DMS53 (cell line): ENCODE measurements at places on chromosomes 6 and 20.

DNA sequence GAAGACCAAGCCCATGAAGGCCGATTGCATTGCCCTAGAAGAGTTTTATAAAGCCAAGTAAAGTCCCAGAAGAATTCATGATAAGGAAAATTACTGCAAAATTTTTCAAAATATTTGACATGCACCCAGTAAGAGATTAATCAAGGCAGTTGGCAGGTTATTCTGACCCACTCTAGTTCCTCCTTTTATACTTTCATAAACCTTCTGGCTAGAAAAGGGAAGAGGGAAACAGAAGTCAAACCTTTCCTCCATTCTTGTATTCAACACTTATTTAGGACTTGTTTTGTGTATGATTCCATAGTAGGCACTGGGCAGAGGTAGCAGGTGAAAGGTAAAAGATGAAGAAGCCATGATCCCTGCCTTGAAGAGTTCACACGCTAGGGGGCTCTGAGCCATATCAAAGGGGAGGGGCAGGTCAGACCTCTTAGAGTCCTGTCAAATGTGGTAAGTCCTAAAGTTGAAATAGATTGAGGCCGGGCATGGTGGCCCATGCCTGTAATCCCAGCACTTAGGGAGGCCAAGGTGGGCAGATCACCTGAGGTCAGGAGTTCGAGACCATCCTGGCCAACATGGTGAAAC lies 85.4 kb downstream of the NDUFAF5 start:
- DNase-seq: no peak

GRCh38 chr6:23181356-23182110 lies 612.2 kb downstream of the HDGFL1 start:
- no peak for DNase-seq

DNA sequence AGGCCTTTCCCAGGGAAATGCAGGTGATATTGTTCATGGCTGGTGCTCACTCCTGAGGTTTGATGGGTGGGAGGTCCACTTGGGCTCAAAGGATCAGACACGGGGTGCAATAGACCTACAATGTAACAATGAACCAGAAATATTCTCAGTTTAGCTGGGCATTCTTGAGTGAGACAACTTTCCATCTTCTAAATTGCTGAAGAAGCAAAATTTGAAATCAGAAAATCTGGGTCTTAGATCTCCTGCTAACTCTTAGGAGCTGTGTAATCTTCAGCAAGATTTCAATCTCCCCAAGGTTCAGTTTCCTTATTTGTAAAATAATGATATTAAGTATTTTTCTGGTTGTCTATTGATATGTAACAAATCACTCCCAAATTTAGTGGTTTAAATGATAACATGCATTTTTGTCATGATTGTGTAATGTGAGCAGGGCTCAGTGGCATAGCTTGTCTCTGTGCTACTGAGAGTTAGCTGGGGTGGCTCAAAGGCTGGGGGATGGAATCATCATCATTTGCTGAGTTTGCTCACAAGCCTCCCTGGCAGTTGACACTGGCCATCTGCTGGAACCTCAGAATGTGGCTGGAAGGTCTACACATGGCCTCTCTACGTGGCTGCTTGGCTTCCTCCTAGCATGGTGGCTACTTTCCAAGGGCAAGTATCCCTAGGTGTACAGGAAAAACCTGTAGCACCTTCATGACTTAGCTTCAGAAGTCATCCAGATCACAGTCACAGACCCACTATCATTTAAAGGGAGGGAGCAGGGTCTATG lies 98.8 kb downstream of the GRM1 start:
- no peak for DNase-seq

DNA sequence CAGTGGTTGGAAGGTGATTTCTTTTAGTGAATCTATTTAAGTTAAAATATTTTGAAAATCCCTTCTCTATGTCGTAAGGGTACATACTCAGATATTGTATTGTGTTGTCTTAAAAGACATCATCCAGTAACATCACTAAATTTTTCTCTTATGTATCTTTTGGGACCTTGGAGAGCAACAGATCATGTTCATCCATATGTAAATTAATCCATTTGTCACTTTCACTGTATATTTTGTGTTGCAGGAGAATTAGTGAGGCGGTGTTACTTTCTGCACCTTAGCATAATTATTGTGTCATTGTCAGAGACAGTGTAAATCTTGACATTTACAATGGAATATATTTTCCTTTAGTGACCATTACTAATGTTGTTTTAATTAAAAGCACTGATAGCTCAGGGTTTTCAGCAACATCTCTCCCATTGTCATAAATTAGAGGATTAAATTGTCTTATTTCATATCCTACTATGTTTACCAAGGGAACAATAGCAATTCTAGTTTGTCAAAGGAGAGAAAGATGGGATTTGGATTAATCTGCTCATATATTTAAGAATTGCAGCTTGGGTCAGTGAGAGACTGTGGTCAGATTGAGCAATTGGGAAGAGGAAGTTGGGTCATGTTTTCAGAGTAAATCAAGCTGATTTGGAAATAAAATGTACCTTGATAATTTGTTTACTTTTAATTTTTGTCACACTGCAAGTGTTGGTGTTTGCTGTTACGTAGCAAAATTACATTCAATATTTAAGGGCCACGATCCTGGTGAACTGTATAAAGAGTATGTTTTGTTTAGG lies 22.7 kb downstream of the DOK5 start:
- no peak for DNase-seq

GRCh38 chr6:127404133-127404532 lies 55.1 kb downstream of the KIAA0408 start:
- DNase-seq: no peak

GRCh38 chr20:60046436-60046835 lies 88.2 kb downstream of the CDH26 start:
- DNase-seq: no peak

GRCh38 chr20:36804425-36804824 lies 30.9 kb upstream of the DSN1 start:
- DNase-seq: no peak

DNA sequence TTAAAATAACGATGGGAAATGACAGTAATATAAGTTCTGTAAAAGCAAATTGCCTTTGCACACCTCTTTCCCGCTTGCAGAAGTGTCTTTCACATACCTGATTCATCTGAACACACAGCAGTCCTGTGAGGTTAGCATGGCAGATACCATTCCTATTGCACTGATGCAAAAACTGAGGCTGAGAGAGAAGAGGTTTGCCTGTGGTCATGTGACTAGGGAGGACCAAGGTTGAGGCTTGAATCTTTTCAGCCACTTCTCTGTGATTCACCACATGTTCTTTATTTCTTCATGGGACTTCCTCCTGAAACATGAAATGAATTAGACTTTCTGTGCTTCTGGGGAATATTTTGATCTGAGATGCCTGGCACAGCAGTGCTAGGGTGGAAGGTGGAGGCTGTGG lies 92.9 kb downstream of the VEGFA start:
- DNase-seq: no peak

DNA sequence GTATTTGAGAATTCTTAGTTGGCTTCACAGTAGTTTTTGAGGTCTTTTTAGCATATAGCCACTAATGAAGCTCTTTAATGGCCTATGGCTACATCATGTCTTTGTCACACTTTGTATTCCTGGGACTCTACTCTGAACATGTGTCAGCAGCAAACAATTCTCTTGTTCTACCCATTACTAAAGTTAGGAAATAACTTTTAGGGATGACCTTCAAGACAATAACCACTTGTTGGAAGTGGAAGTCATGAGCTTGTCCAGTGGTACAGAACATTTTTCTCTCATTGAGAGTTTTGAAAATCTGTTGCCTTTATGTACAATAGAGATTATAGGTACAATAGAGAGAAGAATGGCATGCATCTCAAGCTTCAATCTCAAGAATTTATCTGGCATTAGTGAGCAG lies 571.6 kb upstream of the JAG1 start:
- DNase-seq: no peak

DNA sequence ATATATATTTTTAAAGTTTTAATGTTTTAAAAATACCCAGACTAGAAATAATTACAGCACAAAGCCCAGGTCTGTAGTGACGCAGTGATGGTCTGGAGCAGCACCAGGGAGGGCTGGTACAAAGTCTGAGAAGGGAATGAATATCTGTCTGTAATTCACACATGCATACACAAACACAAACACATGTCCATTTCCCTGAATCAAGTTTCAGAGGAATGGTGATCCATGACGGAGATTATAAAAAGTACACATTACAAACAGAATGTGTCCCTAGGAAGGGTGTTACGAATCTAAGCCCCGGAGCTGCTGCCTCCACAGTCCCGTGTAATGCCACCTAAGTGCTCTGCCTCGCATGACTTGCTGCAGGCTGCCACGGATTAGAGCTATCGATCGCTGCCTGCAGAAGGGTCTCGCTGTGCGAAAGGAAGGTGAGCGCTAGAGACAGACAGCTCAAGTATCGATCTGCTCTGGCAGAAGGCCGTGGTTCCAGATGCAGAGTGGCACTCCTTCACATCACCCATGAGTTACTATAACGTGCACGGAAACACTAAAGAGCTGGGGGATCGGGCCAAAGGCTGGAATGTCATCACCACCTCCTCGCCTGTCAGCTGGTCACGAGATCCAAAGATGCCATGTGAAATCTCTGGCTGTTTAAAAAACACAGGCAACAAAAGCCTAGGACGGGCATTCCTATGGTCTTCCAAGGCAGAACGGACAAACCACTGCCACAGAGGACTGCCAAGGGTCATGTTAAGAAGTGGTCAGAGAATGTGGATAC lies 87.1 kb downstream of the INSM1 start:
- peak; percentile 92 for DNase-seq

DNA sequence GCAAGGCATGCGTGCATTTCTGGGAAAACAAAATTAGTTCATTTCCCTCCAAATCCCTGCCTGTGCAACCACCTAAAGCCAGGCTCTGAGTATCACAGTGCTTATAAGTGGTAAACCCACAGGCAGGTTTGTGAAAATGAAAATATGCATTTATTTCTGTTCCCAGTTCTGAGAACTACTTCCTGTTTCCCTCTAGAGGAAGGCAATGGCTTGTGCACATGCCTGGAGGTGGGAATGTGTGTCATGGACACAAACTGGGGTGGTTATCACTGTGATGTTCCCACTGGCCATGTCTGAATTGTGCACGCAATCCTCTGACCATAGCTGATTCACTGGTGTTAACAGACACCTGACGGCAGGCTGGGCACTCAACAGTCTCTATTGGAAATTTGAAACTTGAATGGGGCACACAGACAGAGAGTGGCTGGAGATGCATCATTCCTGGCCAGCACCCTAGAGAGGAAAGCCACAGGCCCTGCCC lies 26.3 kb downstream of the FAM110A start:
- DNase-seq: no peak

DNA sequence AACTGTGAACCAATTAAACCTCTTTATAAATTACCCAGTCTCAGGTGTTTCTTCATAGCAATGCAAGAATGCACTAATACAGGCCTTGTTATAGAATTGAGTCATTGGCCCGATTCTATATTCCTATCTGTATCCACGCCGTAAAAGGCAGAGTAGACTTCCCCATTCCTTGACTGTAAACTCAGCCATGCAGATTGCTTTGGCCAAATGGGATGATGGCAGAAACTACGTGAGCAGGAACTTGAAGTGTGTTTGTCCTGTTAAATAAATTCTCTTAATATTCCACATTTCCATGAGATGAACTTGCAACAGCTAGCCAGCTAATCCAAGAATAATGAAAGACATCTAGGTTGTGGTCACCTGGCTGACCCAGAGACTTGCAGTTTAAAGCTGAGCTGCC lies 3.9 kb upstream of the SAYSD1 start:
- no peak for DNase-seq

- no peak for DNase-seq
Measured at GRCh38 chr6:89567630-89568390, 70.7 kb downstream of the LYRM2 start.

- DNase-seq: no peak
Measured at GRCh38 chr6:6460416-6460815, 128.1 kb upstream of the LY86 start.

- DNase-seq: no peak
Measured at GRCh38 chr6:129094147-129094546, 211.2 kb downstream of the LAMA2 start.

- no peak for DNase-seq
Measured at GRCh38 chr20:10562899-10563298, 110.9 kb downstream of the JAG1 start.

DNA sequence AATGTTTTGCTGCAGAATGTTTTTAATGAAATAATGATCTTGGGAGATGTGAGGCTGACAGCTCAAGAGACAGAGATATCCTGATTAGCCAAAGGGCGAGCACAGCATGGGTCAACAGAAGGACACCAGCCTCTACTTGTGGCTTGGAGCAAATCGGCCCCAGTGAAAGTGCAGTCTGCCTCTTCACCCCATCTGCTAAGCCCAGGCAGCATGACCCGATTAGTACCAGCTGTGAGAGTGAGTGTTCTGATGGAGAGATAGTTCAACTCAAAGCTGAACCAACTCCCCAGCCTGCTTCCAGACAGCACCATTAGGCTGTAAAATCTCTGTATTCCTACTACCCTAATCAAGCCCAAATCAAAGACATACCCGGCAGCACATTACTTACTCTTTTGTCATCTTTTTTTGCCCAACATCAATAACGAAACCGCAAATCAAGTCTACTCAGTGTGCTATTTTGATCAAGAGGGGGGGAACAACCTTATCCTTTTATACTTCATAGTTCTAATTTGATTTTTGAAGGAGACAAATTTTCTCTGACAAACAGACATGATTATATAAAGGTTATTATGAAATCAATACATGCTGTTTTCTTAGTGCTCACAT lies 514.1 kb upstream of the NRSN1 start:
- DNase-seq: no peak
